Mesothelial cell of epicardium (in vitro differentiated cells): ENCODE measurements at places on chromosomes 16 and 17.

DNA sequence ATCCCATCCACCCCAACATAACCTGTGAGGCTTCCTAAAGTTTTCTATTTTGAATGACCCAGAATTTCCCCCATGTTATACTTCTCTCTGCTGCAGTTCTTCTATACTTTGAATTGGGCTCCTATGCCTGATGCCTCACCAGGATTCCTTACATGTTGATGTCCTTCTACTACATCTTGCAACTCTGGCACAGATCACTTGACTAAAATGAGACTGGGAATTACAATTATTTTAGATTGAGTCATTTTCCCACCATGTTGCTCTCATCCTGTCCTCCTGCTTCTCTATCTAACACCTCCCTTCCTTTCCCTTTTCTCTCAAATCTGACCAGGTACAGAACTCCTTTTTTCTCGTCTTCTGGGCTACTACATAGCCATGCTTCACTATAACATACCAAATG lies 314.0 kb upstream of the KCNJ16 start:
- H3K27me3 ChIP-seq = no peaks in the 10 kb centered on the region
- DNase-seq = no peak
- H3K4me1 ChIP-seq = peaks cover 24% of the 10 kb centered on the region
- H3K4me3 ChIP-seq = no peak overlapping the region
- no peaks in the 10 kb centered on the region for H3K36me3 ChIP-seq

DNA sequence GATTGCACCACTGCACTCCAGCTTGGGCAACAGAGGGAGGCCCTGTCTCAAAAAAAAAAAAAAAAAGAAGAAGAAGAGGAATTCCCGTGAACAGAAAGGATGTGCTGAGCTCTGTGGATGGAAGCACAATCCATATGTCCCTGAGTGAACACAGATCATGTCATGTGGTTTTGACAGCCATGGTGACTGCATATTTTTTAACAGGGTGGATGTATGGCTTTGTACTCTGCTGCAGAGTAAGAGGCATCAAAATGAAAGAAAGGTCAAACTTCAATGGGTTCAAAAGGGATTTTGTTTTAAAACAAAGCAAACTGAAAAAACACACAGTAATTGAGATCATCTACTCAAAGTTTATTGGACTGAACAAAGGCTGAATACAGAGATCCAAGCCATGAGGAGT lies 31.5 kb downstream of the MXRA7 start:
- H3K4me1 ChIP-seq = peaks cover 14% of the 10 kb centered on the region
- DNase-seq = no peak
- no peak overlapping the region for H3K4me3 ChIP-seq

DNA sequence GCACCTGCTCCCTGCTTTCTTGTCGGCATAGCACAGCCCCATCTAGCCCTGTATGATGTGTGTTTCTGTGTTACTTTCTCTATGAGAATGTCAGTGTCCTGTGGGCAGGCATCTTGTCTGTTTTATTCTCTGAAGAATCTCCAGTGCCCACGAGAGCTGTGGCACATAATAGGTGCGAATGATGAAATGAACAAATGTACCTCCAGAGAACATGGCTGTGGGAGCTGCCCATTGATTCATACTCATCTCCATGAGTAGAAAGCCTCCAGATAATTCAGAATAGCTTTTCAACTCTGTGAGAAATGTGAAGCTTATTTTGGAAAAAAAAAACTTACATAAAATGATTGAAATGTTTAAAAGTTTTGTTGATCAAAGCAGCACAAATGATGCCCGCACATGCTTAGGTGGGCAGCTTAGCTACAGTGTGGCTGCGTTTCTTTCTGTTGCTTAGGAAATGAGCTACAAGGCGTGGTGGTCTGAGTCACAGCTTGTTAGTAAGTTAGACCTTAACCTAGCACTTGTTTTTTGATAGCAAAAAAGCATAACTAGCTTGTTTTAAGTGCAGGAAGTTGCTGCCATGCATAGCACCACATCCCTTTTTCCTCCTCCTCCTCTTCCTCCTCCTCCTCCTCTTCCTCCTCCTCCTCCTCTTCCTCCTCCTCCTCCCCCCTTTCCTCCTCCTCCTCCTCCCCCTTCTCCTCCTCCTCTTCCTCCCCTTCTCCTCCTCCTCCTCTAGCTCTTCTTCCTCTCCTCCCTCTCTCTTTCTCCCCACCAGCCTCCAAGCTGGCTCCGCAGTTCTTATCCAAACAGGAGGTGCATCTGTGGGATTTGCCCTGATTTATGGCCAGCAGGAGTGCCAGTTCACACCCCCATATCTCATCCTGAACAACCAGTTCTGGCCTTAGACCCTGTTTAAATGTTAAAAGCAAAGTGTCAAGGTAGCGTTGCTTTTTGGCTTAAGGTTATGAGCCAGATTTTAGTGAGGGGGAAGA lies 221.5 kb downstream of the IRF8 start:
- no peak for DNase-seq
- peaks cover 60% of the 10 kb centered on the region for H3K27me3 ChIP-seq
- no peak overlapping the region for H3K4me3 ChIP-seq
- peaks cover 16% of the 10 kb centered on the region for H3K4me1 ChIP-seq

DNA sequence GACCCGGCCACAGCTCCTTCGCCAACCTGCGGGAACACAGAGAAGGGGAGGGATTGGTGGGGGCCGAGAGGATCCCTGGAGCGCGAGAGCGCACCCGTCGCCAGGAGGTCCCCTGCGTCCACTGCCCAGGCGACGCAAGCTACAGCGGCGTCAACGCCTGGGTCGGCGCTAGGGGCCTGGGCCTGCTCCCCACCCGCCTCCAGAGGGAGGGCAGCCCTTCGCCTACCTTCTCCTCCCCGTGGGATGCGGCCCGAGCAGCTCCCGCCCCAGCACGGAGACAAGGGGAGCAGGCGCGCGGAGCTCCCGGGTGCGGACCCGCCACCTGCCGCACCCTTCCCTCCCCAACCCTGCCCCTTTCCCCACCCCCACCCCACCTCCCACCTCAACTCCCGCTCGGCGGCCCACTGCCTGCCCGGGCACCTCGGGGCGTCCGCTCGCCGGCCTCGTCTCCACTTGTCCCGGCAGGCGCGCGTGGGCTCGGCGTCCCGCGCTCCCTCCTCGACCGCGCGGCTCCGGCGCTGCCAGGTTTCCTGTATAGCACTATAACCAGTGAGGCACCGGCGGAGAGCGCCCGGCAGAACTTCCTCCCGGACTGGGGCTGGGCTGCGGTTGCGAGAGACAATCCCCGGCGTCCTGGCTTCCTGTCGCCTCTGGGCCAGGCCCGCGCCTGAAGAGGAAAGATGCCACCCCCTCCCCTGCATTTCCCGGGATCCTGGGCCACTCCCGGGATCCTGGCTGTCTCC lies 119.1 kb upstream of the SMURF2 start:
- no peak overlapping the region for H3K27ac ChIP-seq
- peak overlapping the region; percentile 65 for H3K4me3 ChIP-seq
- peaks cover 34% of the 10 kb centered on the region for H3K4me1 ChIP-seq
- DNase-seq = no peak
- peaks cover 9% of the 10 kb centered on the region for H3K36me3 ChIP-seq

- no peaks in the 10 kb centered on the region for H3K36me3 ChIP-seq
- peaks cover 40% of the 10 kb centered on the region for H3K4me1 ChIP-seq
- H3K27ac ChIP-seq = peak overlapping the region; percentile 95
- H3K4me3 ChIP-seq = peak overlapping the region; percentile 94
- DNase-seq = peak; percentile 73
Observed at GRCh38 chr17:60391471-60392041, 377 bp downstream of the USP32 start.

GRCh38 chr16:88345721-88346560 lies 36.8 kb upstream of the ZNF469 start:
- H3K36me3 ChIP-seq = no peaks in the 10 kb centered on the region
- no peak overlapping the region for H3K4me3 ChIP-seq
- H3K27me3 ChIP-seq = no peaks in the 10 kb centered on the region
- no peak overlapping the region for H3K27ac ChIP-seq
- DNase-seq = no peak
- no peaks in the 10 kb centered on the region for H3K4me1 ChIP-seq

DNA sequence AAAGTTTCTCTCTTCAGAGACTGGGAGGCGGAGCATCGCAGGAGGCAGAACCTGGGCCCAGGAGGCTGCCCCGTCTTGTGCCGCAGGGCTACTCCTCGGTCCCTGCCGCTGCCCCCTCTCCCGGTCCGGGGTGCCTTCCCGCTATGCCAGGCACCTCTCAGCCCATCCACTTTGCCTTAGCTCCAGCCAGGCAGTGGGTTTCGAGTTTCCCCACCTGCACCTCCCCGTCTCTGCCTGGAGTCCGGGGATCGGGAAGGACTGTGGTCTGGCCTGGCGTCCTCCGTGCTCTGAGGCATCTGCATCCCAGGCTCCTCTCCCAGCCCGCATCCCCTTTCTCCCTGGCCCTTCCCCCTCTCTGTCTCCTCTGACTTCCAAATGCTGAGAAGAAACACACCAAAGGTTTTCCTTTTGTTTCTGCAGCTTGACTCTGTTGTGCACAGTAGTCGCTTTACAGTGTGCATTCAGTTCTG lies 26.8 kb upstream of the PIK3R6 start:
- no peak overlapping the region for H3K27ac ChIP-seq
- H3K27me3 ChIP-seq = peaks cover 46% of the 10 kb centered on the region
- no peak for DNase-seq
- H3K4me3 ChIP-seq = peak overlapping the region; percentile 36
- H3K36me3 ChIP-seq = no peaks in the 10 kb centered on the region

DNA sequence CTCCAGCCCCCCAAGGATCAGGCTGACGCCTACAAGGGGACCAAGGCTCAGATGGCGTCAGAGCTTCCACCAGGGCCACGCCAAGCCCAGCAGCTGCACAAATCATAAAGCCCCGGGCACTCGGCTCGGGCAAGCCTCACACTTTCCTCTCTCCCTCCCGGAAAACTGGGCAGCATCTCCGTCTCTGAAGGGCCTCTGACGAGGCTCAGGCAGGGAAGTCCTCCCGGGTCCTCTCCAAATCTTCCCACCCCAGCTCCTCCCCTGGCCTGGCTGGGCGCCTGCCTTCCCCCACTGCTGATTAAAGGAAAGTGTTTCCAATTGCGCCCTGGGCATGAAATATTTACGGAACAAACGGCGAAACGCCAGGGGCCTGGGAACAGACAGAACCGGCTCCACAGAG lies 38.5 kb downstream of the PIEZO1 start:
- no peak overlapping the region for H3K4me3 ChIP-seq
- H3K36me3 ChIP-seq = no peaks in the 10 kb centered on the region
- H3K4me1 ChIP-seq = no peaks in the 10 kb centered on the region
- no peak overlapping the region for H3K27ac ChIP-seq

DNA sequence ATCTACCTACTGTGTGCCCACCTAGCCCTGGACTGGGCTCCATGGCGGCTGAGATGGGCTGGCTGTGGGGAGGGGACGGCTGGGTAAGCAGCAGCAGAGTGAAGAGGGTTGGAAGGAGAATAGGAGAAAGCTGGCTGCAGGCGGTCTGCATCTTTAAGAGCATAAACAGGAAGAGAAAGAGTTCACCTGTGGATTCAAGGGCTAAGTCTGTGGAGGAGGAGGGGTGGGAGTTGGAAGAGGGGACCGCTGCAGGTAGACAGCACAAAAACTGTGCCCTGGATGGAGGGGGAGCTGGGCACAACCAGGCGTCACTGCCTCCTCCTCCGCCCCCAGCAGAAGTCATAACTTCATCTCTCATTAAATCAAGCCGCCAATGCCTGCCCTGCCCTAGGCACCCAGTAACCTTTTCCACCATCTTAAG lies 677 bp downstream of the SLC13A2 start:
- peaks cover 16% of the 10 kb centered on the region for H3K4me1 ChIP-seq
- peaks cover 10% of the 10 kb centered on the region for H3K27me3 ChIP-seq
- H3K4me3 ChIP-seq = no peak overlapping the region
- no peaks in the 10 kb centered on the region for H3K36me3 ChIP-seq

DNA sequence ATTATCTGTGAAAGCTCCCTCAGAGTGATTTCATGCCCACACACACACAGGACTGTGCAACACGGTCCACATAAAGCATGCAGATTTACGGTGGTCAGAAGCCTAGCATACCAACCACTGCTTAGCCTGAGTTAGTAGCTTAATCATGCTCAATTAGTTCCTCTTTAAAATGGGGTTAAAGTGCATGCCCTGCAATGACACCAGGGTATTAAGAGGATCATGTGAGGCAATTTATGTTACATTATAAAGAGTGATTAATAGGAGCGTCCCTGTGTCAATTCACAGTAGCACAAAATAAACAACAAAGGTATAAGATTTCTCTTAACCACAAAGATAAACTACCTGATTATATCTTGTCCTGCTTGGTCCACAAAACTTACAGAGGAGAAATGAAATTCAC lies 39.8 kb downstream of the C17orf67 start:
- DNase-seq = no peak
- H3K36me3 ChIP-seq = peaks cover 3% of the 10 kb centered on the region
- peaks cover 12% of the 10 kb centered on the region for H3K4me1 ChIP-seq

GRCh38 chr17:14552306-14552705 lies 251.4 kb downstream of the HS3ST3B1 start:
- H3K27ac ChIP-seq = no peak overlapping the region
- H3K36me3 ChIP-seq = no peaks in the 10 kb centered on the region
- DNase-seq = no peak
- H3K4me3 ChIP-seq = no peak overlapping the region
